ENCODE measurements at places on chromosomes 6 and 20.

GRCh38 chr20:23255106-23255505 lies 95.5 kb upstream of the NXT1 start:
- no peak for DNase-seq

DNA sequence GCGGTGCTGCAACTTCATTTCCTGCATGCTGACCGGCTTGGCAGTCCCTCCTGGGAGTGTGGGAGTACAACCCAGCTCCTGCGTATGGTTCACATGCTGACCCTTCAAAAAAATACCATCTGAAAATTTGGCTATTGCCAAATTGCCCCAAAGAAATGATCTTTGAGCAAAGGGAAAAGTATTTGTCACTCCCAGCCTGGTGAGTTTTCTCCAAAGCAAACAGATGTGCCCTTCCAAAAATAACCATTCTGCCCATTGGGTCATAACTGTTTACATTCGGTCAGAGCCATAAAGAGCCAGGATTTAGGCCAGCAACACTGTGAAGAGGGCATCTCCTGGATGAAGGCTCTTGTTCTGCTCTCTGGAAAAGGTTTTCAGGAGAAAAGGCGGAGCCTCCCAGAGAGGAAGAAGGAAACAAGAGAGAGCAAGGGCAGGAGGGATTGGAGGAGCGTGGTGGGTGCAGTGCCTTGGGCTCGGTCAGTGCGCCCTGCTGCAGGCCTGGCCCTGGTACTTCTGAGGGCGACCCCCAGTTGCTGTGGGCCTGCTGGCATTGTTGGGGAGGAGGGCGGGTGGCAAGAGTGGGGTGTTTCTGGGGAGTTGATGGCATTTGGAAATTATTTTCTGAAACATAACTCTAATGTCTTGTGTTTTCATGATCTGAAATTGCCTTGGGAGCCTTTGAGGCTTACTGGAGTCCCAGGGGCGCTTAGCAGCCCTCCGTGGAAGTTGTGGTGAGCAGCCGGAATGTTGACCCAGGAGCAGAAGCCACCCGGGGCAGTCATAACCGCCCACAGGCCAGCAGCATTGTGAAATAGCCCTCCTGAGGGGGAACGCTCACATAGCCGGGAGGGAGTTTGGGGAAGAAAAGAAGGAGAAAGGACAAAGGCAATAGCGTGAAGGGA lies 248.4 kb downstream of the MYLK4 start:
- no peak for DNase-seq

- no peak for DNase-seq
Measured at GRCh38 chr20:37796733-37797132, 102.9 kb downstream of the CTNNBL1 start.

DNA sequence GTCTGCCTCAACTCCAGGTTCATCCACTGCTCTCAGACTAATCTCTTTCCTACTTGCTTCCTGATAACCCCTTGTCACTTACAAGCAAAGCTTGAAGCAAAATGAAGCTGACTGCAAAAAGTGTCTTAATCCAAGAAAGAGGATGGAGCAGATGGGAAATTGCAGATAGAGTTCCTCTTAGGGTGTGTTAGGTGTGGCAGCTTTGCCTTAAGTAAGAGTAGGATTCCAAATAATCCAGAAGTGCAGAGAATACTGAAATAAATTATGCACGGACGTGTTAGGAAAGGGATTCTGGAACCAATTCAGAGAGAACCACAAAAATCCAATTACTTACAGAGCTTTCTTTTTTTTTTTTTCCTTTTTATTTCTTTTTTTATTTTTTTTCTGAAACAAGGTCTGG lies 6.1 kb upstream of the RPL7L1 start:
- DNase-seq: no peak

DNA sequence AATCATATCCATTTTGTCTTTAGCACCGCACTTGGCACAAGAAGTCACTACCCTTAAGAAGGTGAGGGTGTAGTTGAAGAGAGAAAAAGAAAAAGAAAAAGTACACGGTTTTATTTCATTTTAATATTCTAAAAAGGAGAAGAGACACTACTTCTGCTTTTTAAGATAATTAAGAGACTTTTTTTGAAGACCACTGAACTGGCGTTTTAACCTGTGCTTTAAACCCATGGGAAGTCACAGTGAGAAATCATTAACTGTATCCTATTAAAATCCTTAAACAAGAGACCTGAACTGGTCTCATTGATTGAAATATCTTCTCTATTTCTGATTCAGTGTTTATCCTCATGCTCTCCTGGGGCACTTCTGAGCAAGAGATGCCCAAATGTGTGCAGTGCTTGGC lies 243.5 kb downstream of the TMEM242 start:
- DNase-seq: no peak

- DNase-seq: no peak
Measured at GRCh38 chr20:57403216-57403615, 12.0 kb downstream of the RBM38 start.

- no peak for DNase-seq
Measured at GRCh38 chr6:37486121-37486839, 13.4 kb downstream of the CCDC167 start.

DNA sequence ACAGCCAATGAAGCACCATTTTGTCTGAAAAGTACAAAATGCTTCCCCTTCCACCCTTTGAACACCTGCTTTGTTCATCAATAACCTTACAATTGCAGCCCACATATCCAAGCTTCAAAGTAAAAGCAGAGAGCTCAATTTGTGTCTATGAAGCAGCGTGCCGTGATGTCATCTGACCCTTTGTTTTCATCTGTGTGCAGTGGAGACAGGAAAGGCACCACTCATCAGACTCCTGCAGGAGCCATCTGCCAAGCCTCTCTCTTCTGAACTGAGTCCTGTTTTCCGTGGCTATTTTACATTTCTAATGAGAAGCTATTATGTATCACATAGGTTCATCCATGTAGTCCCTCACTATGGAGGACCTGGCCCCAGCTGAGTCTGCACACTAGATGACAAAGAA lies 7.5 kb upstream of the LY86 start:
- no peak for DNase-seq

DNA sequence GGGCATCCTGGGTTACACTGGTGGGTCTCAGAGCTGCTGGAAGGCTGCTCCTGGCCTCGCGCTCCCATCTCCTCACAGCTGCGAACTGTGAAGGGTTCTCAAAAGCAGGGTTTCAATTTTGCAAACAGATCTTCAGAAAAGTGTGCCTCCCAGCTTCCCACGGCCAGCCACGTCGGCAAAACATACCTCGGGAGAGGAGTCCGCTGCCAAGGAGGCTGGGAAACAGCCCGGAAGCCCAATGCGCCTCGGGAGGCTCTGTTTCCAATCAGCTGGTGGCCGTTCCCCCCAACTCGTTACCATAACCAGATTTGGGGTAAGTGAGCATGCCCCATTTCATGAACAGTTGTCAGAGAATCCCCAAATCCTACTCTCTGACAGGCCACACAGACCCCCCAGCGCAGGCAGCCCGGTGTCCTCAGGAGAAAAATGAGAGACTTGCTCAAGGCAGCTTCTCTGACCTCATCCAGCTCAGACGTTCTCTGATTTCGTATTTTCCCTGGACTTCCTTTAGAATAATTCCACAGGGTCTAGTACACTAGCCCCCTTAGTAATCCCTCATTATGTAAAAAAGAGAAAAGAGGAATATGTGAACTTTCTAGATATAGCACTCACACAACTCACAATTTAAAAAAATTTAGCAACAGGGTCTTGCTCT lies 98.4 kb downstream of the SNX5 start:
- DNase-seq: no peak

- no peak for DNase-seq
Measured at GRCh38 chr6:163226836-163227485, 187.6 kb upstream of the QKI start.

GRCh38 chr20:31593221-31594001 lies 11.7 kb upstream of the ID1 start:
- no peak for DNase-seq

- no peak for DNase-seq
Measured at GRCh38 chr6:135624402-135625295, 127.1 kb upstream of the AHI1 start.

DNA sequence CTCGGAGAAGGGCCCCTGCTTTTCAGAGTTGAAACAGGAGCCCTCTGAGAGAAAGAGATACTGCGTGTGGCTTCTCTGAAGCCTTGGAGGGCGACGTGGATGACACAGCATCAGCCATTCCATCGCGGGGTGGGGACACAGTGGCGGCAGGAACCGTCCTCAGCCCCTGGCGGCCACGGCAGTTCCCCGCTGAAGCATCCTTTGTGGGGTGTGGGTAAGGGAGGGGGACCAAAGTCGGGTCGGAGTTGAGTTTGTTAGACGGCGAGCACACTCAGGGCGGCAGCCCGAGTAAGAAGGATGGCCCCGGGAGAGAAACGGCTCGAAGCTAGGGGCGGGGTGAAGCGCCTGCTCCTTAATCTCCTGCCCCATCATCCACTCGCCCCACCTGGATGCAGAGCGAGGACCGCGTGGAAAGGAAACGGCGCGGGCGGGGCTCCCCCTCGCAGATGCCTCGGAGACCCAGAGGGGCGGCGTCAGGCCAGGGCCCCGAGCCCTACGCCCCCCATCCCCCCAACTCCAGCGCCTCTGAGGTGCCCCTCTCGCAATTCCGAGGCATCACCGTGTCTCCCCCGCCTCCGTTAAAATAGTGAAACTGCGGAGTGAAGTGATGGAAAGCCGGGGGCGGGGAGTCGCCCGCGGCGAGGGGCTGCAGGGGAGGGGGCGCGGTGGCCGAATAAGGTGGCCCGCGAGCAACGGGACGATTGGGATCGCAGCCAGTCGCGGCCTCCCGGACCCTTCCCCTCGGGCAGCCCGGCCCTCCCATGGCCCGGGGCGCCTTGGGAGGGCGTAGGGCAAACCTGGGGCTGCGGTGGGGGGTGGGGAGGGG lies 796 bp upstream of the RREB1 start:
- no peak for DNase-seq

GRCh38 chr6:135434991-135435390 lies 62.5 kb downstream of the AHI1 start:
- no peak for DNase-seq

DNA sequence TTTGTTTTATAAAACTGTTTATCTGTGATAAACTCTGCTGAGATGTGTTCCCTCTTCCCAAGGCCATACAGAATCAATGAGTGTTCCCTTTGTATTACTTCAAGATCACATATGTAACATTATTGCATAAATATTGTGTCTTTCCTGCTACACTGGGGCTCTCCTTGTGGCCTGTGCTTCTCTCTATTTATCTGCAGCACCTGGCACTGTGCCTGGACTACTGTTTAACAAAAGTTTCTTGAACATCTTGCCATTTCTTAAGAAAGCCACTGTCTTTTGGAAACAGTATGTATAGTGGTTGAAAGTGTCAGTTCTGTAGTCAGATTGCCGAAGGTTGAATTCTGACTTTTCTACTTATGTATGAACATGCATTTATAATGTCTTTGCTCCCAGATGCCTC lies 169.0 kb upstream of the SCGN start:
- DNase-seq: no peak

GRCh38 chr6:47034421-47034820 lies 7.7 kb downstream of the ADGRF1 start:
- no peak for DNase-seq

DNA sequence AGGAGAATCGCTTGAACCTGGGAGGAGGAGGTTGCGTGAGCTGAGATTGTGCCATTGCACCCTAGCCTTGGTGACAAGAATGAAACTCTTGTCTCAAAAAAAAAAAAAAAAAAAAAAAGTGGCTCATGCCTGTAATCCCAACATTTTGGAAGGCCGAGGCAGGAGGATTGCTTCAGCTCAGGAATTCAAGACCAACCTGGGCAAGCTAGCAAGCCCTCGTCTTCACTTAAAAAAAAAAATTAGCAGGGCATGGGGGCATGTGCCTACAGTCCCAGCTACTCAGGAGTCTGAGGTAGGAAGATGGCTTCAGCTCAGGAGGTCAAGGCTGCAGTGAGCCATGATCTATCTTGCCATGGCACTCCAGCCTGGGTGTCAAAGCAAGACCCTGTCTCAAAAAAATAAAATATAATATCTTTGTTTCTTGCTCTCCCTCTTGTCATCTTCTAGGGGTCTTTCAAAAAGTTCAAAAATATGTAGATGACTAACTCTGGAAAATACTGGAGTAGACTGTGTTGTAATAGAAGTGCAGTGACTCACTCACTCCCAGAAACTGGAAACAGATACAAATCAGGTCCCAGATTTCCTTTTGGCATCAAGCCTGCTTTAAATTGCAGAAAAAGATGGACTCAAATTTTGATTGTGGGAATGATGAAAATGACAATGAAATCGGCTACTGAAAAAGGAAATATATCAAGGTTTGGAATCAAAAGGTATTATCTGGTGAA lies 2.8 kb upstream of the GINM1 start:
- no peak for DNase-seq

GRCh38 chr6:158539413-158539812 lies 20.5 kb upstream of the TMEM181 start:
- no peak for DNase-seq

DNA sequence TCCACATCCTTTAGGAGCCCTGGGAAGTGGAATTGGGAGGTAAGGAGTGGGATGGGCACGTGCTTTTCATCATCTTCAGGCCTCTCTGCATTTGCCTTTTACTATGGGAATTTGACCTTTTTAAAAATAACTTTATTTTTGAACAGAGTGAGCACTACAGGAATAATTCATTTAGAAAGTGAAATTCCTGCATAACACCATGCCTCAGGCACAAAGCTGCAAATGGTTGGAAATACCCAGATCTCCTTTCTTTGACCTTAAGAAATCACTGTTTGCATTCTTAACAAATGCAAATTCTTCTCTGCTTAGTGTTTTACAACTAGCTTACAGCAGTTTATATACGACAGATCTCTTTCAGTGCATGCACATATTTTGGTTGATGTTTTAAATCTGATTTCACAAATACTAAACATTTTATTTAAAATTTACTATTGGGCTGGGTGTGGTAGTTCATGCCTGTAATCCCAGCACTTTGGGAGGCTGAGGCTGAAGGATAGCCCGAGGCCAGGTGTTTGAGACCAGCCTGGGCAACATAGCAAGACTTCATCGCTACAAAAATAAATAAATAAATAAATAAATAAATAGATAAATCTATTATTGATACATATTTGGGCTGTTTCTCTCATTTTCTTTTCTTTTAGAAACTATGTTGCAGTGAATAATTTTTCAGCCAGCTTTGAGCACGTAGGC lies 24.5 kb downstream of the CST8 start:
- DNase-seq: no peak

- DNase-seq: no peak
Measured at GRCh38 chr6:6804843-6805615, 216.5 kb downstream of the LY86 start.
